ENCODE measurements at places on chromosomes 7 and 10.

DNA sequence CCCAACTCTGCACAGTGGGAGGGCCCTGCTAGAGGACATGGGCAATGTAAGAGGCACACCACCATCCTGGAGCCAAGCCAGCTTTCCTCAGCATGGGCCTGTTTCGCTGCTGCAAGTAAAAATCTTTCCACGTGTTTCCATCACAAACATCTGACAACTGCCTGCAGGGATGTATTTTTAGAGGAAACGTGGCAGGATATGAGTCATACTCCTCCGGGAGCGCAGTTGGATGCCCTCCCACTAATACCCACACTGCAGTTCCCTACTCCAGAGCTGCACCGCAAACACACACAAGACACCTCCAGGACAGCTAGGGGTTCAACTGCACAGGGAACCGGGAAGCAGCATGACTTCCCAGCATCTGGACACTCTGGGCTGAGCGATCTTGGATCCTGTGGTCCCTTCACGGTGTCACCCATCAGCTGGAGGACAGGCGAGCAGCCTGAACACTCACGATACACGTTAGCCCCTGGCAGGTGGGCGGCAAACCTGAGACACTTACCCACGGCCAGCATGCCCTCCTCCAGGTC, 26.1 kb downstream of the PLAC9 start:
- DNase-seq, result no peak

DNA sequence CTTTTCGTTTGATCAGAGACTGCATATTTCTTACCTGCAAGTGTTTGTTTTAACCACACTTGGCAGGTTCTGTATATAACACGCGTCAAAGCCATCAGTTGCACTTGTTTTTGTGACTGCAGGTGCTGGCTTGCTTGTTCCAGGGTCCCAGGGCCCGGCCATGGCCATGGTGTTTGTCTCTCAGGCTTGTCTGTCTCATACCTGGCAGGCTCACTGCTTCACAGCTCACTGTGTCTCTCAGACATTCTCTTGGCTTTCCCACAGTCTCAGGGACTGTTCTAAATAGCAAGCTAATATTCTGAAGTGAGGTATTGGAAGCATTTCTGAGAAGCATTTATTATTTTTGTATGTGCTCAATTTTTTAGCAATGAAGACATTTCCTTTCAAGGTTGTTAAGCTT, 46.9 kb downstream of the GPR141 start:
- no peak for DNase-seq

GRCh38 chr10:35614312-35614711, 9.2 kb downstream of the GJD4 start:
- DNase-seq, result no peak

DNA sequence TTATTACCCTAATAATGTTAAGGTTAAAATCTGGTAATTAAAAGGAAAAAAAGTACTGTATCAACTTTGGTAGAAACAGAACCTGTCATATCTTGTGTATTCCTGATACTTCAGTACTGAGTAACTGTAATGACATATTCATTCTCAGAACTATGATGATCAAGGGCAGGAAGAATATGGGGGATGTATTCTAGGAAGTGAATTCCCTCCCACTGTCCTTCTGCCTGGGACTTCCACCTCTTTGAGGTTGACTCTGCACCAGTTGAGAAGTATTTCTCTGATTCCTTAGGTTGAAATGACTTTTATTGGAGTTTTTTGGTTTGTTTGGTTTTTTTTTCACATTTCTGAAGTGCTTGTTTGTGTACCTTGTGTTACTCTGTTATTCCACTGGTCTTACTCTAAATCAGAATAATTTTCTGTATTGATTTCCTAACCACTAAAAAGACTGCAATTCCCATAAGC, 36.9 kb downstream of the WASL start:
- DNase-seq, result no peak

- no peak for DNase-seq
Observed at GRCh38 chr10:12807096-12807755, 194.3 kb downstream of the CCDC3 start.

GRCh38 chr7:102471791-102472125, 7.0 kb downstream of the POLR2J start:
- DNase-seq, result no peak

GRCh38 chr7:145989469-145989868, 127.1 kb upstream of the CNTNAP2 start:
- DNase-seq, result no peak

- DNase-seq, result no peak
Observed at GRCh38 chr10:3537518-3537917, 247.5 kb downstream of the KLF6 start.
